ENCODE measurements at places on chromosomes 12 and 14. TPM values are rescaled to one million over a fixed set of nuclear protein-coding genes. Genes with fewer than 3 reads are reported as not detected.

SCAF11 gene
- 61.3 TPM for total RNA-seq

LALBA gene
- 0.47 TPM for total RNA-seq

SRGAP1 gene
- 40.7 TPM for total RNA-seq

IFNG-AS1 gene
- not detected for total RNA-seq

TBX5 gene
- not detected for total RNA-seq
